ENCODE measurements at places on chromosomes 4 and X.

- no peak for DNase-seq
Measured at GRCh38 chr4:6425336-6425735, 47.1 kb downstream of the PPP2R2C start.

GRCh38 chr4:67632492-67632891, 68.5 kb downstream of the UBA6 start:
- no peak for DNase-seq

GRCh38 chrX:103864886-103865534, 33.0 kb upstream of the RAB9B start:
- no peak for DNase-seq

- DNase-seq: no peak
Measured at GRCh38 chr4:2842687-2843262, 869 bp upstream of the ADD1 start.

- no peak for DNase-seq
Measured at GRCh38 chr4:82422616-82423015, 7.6 kb downstream of the HNRNPDL start.

- DNase-seq: no peak
Measured at GRCh38 chr4:7310451-7310850, 118.1 kb downstream of the SORCS2 start.

DNA sequence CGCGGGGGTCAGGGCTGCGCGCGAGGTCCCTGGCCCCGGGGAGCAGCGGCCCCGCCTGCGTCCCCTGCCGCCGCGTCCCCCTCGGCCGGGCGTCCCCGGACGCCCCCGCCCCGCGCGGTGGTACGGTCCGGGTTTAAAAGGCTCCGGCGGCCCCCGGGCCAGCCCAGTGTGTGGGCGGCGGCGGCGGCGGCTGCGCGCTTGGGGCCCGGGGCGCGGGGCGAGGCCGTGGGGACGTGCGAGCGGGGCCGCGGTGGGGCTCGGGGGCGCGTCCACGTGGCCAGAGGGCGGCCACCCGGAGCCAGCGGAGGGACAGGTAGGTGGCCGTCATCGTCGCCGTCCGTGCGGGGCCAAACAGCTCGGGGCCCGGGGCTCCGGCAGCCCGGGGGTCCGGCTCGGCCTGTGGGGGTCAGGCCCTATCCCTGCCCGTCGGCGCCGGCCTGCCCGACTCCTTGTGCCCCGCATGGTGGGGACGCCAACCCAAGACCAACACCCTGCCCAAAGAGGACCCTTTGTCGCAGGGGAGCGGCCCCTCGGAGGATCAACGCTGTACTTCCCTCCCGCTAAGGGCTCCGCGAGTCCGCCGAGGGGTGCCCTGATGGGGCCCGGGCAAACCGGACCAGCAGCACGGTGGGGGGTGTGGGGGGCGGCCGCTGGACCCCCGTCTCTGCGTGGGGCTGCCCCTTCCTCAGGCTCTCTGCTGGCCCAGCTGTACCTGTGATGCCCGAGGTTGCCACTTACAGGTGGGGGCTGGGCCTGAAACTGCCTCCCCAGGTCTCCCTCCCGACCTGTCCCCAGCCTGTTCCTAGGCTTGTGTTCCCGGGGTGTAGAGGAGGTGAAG, at the start of gene PLXNA3:
TSS of gene PLXNA3 (plus strand) at position 166 of the 838 bp plus-strand sequence. CDS start 1,903 bp downstream, outside the sequence.
- peak; percentile 55 for DNase-seq

GRCh38 chrX:78199851-78200250, 60.4 kb upstream of the TAF9B start:
- DNase-seq: no peak

DNA sequence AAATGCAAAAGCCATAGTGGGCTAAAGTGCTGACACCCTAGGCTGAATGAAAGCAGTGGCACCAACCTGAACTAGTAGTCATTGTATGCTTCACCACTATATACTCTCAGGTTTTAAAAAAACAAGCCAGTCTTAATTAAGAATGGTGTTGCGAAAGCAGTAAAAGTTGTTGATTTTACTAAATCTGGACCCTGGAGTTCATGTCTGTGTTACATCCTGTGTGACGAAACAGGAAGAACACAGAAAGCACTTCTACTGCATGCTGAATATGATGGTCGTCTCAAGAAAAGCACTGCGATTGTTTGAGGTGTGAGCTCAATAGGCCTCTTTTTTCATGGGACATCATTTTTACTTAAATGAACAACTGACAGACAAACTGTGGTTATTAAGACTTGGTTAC, 24.2 kb upstream of the GDPD2 start:
- DNase-seq: no peak

DNA sequence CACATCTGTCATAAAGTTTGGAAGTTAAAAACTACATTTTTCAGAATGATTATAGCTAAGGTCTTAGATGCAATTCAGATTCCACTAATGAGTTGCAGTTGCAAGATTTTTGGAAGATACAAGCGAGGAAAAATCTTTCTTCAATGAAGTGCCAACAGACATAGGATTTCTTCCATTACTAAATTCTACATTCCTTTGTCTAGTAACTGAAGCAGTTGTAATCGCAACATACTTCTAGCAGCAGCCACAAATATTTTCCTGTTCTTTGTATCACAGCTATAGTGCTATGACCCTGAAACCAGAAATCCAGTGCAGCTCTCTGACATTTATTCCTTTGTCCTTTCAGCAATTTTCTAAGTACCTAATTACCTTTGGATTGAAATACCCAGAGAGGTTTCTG, 225.2 kb upstream of the SLIT2 start:
- no peak for DNase-seq

DNA sequence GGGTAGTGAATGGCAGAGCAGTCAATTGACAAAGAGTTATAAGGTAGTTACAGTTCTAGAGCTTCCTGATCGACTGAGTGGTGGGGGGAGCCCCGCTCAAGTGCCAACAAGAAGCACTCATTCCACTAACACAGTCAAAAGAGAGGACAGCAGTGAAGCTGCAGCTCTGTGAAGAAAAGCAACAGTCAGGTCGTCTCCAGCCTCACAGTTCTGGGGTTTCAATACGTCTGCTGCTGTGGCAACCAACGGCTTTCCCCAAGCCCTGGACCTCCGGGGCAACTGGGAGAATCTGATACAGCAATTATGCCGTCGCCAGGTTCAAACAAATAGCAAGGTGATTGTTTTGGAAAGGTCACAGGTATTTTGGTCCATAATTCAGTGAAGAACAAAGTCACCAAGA, 30.8 kb downstream of the GPM6B start:
- DNase-seq: no peak

- no peak for DNase-seq
Measured at GRCh38 chr4:40699648-40700047, 50.1 kb upstream of the NSUN7 start.

- no peak for DNase-seq
Measured at GRCh38 chrX:137999552-137999951, 433.6 kb downstream of the ZIC3 start.

GRCh38 chr4:39635023-39635422, 3.6 kb downstream of the SMIM14 start:
- DNase-seq: no peak

DNA sequence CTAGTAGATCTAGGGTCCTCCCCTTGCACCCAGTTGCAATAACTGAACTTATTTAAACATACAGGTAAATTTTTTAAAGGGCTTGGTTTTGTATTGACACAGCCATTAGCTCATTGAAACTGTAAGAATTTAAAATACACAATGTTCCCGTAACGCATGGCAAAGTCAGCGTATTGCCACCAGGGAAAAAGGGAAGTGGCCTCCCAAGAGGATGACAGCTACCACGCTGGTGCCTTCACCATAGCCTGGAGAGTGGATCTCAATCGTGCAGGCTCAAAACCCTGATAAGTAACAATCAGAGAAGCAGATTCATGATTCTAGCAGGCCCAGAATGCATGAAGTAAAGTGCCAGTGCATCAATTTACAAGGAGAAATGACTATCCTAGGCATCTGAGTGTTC, 49.4 kb upstream of the RELL1 start:
- DNase-seq: no peak
